ENCODE measurements at places on chromosomes 5 and 9.

DNA sequence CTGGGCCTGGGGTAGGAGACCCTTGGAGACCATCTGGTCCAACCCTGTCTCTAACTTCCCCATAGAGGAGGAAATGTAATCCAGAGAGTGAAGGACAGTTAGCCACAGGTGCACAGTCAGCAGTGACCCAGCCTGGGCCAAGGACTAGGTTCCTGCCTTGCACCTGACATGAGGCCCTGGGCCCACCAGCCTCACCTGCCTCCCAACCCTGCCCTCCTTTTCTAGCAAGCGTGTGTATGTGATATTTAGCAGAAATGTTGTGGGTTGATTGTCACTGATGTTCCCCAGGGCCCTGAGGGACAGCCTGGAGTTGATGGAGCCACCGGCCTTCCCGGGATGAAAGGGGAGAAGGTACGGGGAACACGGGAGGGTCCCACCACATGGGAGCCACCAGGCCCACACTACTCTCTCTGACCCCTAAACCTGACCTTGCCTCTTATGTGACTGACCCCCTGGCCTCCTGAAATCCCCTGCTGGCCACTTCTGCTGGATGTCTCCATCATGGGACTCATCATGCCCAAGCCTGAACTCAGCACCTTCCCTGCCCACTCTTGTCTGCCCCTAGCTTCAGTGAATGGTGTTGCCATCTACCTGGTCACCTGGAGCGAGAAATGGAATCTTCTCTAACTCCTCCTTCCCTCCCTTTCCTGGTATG is 79.2 kb upstream of the TGFBR1 start:
- no peak for DNase-seq

- no peak for DNase-seq
Measured at GRCh38 chr5:113197456-113198200, 221.0 kb downstream of the DCP2 start.

DNA sequence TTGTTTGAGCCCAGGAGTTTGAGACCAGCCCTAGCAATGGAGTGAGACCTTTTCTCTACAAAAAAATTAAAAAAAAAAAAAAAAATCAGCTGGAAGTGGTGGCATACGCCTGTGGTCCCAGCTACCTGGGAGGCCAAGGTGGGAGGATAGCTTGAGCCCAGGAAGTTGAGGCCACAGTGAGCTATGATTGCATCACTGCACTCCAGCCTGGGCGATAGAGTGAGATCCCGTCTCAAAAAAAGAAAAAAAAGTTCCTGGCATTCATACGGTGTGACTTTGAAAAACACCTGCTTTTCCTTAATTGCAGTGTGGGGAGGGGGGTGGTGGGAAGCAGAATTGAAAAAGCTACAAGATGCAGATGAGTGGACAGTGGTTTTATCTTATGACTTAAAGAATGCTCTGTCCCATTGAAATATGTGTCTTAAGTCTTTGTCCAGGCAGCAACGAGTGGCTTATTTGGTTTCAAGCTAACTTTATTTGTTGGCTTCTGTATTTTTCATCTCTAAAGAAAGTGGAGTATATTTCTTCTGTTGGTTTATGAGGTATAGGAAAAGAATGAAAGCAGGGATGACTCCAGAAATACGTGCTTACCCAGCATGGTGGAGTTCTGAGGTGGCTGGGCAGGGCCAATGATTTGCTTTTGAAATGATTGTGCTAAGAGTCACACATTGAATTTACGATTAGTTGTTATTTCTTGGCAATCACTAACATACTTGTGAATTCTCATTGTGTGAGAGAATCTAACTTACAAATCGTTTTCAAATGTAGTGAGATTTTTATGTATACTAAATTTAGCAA is 27.8 kb downstream of the ROPN1L start:
- DNase-seq = peak; percentile 92

- no peak for DNase-seq
Measured at GRCh38 chr9:136238342-136238732, 7.3 kb downstream of the QSOX2 start.

- no peak for DNase-seq
Measured at GRCh38 chr5:95251185-95251584, 33.7 kb downstream of the MCTP1 start.

DNA sequence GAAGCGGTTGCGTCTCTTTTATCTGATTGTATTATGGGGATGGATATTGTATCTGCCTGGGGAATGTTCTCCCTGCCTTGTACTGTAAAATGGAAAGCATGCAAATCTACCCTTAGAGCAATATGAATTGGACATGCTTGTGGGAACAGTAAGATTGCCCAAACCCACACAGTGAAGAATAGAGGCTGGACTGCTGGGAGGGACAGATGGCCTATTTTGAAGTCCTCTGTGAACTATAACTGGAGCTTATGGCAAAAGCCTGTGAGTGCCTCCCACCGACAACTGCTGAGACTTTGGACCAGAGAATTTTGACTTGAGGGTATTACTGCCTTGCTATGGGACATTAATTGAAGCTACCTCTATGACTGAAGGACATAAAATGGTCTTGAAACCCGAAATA is 168.9 kb downstream of the ERCC6L2 start:
- DNase-seq = no peak

DNA sequence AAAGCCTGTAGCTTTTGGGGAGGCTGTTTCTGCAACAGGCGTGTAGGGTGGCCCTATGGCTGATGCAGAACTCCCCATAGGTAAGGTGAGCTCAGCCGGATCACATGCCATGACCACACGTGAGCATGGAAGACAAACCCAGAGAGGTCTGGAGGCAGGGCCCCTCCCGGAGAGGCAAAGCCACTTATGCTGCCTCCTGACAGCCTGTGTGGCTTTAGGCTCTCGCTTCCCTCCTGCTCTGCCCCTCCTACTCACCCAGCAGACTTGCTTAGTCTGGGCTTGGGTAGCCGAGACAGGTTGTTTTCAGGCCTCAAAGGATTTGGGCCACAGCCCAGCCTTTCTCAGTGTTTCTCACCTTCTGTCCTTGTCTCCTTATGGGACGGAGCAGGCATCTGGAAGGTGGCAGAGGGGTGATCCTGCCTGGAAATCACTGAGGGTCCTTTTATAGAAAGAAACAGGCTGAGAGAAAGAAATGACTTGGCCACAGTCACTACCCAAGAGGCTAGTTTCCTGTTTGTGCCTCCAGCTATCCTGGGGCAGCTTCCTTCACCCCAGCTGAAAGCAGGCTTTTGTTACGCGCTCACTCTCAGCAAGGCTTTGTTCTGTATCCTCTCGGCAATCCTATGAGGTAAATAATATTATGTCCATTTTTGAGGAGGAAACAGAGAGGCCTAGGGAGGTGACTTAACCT is 89.9 kb downstream of the DAB2IP start:
- DNase-seq = no peak

GRCh38 chr5:177595026-177595585 is 3.1 kb downstream of the TMED9 start:
- no peak for DNase-seq
